ENCODE measurements at places on chromosomes 5 and 9.

- DNase-seq: no peak
Observed at GRCh38 chr5:13957032-13957645, 12.7 kb upstream of the DNAH5 start.

DNA sequence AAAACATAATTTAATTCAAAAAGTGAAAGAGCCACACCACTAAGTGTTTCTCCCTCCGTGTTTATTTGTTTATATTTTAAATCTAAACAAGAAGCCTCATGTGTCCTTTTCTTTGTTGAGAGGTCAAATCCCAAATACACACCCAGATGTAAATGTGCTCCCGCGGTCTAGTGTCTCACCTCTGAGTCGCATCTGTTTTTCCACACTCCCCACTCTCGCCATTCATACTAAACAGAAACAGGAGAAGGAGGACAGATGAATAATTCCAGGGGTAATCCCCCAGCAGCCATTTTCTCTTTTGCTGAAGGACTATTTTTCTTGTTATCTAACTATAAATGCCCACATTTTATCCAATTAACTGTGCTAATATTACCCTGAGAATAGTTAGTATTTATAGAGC is 361.6 kb upstream of the RIOK2 start:
- no peak for DNase-seq

- no peak for DNase-seq
Observed at GRCh38 chr5:147407094-147407681, 102.7 kb downstream of the DPYSL3 start.

GRCh38 chr5:115231598-115231997 is 31.1 kb downstream of the PGGT1B start:
- DNase-seq: no peak

DNA sequence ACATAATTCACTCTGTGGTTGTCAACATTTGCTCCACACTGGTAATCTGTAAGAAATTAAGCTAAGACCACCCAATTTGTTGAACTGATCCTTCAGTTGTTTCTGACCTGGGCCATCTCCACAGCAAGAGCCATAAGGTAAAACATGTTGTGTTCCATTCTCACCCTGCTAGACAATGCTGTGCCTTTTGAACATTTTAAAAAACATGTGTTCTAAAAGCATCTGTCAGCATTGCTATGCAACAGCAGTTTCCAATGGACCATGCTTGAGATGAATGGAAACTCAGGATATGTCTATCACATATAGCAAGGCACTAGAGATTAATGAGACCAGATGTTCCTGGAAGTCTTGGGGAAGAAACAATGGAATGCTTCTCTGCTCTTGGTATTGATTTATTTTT is 455.1 kb upstream of the RGMB start:
- DNase-seq: no peak

DNA sequence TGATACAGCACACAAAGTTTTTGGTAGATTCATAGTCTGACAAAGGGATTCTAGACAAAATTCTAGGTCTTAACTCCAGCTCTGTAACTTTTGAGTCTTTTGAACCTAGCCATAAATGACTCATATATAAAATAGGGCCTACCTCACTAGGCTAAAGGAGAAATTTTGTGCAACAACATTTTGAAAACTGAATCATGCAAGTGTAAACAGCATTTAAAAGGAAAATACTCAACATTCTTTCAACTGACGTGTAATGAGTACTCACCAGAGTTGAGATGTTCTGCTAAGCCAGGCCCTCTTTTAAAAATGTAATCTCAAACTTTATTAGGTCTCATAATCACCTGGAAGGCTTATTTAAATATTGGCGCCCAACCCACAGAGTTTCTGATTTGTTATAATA is 113.2 kb downstream of the STK32A start:
- DNase-seq: no peak

- DNase-seq: no peak
Observed at GRCh38 chr9:131554087-131554842, 8.9 kb downstream of the PRRT1B start.

- no peak for DNase-seq
Observed at GRCh38 chr9:133775951-133776905, 38.1 kb upstream of the SARDH start.

DNA sequence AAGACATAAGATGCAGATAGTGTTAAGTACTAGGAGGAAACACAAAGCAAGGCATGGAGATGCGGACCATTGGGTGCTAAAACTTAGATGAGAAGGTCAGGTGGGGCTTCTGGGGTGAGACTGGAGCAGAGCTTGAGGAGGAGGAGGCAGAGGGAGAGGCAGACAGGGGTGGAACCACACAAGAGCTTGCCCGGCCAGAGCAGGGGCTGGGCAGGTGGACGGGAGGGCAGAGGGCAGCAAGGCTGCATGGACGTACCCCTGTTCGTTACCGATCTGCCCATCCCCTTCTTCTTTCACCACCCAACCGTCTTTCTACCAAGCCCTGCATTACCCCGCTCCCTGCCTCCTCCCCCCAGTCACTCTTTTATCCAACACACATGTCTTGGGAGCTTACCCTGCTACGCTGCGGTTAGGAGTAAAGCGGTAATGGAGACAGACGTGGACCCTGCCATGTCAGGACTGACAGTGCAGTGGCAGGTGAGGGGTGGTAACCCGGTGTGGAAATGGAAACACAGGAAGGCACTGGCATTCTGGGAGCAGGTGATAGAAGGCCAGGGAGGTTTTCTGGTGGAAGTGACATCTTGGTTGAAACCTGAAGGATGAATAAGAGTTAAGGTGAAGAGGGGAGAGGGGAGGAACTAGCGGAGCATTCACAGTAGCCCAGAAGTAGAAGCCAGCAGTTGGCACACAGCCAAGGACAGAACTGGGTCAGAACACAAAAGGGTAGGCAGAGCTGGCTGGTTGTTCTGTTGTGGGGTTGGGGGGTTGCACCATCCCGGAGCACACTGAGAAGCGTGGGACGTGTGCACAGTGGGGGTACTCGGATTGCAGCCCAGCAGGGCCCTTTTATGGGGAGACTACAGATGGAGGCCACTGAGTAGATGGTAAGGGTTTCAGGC is 167.2 kb downstream of the CACNA1B start:
- no peak for DNase-seq

- no peak for DNase-seq
Observed at GRCh38 chr5:67999391-67999790, 216.2 kb upstream of the PIK3R1 start.

GRCh38 chr5:136924490-136924889 is 559.1 kb upstream of the TRPC7 start:
- no peak for DNase-seq

GRCh38 chr5:126914801-126915436 is 115.4 kb downstream of the MARCHF3 start:
- no peak for DNase-seq

GRCh38 chr9:136056546-136057235 is 38.4 kb downstream of the NACC2 start:
- DNase-seq: no peak

DNA sequence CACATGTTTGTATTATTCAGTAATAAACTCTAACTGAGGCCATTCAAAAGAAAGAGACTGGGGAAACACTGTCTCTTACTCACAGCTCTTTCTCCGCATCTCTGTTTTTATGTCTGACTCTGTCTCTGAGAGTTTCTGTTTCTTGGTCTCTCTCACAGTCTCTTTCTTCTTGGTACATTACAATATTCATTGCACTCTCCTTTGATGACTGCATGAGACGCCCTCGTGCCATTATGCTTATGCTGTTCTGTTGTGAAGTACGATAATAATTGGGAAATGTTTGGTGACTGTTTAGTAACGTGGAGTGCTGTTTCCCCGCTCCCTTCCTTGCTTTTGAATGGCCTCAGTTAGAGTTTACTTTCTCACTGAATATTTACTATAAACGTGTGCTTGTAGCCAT is 25.3 kb upstream of the TLX3 start:
- DNase-seq: no peak

- no peak for DNase-seq
Observed at GRCh38 chr5:93355691-93356090, 225.3 kb downstream of the NR2F1-AS1 start.

DNA sequence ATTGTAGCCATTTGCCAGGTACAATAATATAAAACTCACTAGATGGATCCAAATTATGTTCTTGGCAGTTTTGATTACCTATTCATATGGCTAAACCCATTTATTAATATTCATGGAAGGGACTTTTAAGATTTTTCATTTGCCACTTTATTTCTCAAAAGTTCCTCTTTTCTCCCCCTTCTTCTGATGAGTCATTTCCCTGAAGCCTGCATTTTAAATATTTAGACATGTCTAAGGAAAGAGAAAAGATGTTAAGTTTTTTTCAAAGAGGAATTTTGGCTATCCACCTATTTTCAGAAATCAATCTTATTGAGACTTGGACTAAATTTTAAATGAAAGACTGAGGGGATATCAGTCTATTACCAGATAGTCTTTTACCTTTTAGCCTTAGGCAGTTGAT is 1189.4 kb downstream of the EFNA5 start:
- DNase-seq: no peak

GRCh38 chr5:69431424-69432303 is 16.7 kb downstream of the MARVELD2 start:
- DNase-seq: no peak

DNA sequence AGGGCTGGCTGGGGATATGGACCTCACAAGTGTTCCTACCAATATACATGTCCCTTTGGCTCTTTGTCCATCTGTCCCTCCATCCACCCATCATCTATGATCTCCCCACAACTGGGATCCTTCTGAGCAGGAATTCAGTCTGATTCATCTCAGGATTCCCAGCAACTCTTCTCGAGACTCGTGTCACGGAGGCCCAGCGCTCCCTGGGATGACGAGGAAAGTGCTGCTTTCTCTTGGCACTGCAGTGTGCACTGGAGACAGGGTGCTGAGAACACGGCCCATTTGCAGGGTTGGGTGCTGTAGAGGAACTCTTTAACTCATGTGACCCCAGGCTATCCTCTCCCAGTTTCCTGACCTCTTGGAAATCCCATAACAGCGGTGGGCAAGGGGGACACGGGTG is 72.9 kb downstream of the ANGPTL2 start:
- no peak for DNase-seq

DNA sequence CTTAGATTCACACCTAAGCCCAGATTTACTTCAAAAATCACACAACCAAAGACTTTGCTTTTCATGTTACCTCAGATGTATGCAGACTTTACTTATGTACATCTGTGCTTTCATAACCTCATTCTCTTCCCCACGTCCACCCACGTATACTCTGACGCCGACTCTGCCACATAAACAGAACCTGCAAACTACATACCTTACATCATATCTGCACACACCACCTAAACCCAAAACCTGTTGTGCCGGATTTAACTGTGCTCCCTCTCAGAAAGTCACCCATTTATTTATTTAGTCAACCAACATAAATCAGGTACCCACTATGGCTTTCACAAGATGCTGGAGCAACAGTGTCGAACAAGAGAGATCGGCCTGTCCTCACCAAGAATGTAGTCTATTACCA is 1.0 kb upstream of the DPYSL3 start:
- DNase-seq: no peak

DNA sequence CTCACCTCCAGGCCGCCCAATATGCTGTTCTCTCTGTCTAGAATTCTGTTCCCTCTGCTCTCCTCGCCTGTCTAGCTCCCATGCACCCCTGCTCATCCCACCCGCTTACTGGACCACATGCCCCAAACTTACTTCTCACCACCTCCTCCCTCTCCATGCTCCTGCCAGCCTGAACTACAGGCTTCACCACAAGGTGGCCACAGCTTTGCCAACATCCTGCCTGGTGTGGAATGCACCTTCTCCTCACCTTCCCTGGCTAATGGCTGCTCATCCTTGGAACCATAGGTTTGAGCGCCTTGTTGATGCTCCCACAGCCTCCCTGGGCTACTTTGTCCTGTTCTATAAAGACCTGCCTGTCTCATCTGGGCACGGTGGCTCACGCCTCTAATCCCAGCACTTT is 9.6 kb downstream of the LAMC3 start:
- no peak for DNase-seq

GRCh38 chr9:125617087-125617486 is 89.9 kb downstream of the MAPKAP1 start:
- DNase-seq: no peak

DNA sequence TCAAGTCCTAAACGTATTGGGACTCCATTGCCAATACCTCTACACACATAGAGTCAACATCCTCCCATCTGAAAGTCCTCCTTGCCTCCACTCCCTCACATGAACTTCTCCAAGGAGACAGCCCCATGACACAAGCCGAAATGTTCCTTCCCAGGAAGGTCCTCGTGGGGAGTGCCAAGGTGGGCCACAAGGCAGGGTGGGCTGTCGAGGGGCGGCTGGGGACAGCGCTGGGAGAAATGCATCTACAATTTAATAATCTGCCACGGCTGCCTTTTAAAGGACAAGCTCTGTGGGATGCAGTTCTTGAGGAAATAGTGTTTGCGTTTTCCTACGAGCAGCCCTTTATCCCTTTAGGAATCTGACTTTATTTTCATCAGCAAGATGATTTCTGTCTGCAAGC is 138.7 kb downstream of the GABBR2 start:
- no peak for DNase-seq

DNA sequence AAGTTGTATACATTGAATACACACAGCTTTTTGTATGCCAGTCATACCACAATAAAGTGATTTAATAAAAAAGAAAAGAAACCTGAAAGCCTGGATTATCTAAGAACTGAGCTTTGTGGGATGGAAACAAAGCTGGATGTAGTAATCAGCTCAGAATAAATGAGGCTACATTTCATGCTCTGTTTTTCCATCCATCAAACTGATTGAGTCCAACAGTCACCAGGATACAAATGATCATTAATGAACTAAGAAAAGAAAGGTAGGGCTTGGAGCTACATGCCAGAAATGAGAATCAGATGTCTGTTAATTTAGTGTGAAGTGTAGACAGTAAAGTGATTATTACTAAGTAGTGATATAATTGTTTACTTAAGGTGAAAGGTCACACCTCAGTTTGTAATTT is 109.8 kb upstream of the TARS1 start:
- no peak for DNase-seq

DNA sequence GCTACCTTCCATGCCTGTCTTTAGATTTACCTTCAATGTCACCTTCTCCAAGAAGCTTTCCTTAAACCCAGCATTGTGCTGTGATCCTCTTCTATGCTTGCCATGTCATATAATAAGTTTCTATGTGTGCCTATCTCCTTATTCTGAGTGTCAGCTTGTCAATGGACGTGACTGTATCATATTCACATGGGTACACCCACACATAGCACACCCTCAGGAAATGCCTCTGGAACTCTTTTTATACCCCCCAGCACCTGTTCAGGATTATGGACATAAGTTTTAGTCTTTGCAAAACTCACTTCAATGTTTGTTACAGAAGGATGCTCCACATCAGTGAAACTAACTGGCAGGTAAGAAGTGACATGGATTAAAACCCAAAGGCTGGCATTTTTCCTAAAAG is 7.4 kb downstream of the GAS1 start:
- no peak for DNase-seq
